AG08396 (cell line): ENCODE measurements at places on chromosomes 2 and 18.
A peak's percentile ranks its signal among the peaks of the same experiment; 100 is the strongest.

- no peak for DNase-seq
Observed at GRCh38 chr18:58953627-58954026, 89.0 kb downstream of the ZNF532 start.

- DNase-seq: no peak
Observed at GRCh38 chr2:178530131-178530530, 49.9 kb downstream of the PLEKHA3 start.

DNA sequence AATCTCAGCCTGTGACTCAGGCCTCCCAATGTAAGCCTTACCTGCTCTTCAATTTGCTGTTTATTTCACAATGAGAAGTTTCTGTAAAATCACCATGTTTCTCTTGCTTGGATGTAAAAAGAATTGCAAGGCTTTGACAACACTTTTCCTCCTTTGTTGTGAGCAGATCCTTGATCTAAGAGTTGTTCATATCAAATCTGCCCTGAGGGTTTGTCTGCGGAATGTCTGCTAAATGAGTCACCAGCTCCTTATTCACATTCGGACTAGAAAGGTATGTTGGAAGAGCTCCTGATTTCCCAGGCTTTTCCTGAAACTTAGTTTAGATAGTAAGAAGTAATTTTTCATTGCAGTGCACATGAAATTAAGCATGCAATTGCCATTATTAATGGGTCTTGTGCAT is 268.2 kb upstream of the TCF4 start:
- peak; percentile 32 for DNase-seq

DNA sequence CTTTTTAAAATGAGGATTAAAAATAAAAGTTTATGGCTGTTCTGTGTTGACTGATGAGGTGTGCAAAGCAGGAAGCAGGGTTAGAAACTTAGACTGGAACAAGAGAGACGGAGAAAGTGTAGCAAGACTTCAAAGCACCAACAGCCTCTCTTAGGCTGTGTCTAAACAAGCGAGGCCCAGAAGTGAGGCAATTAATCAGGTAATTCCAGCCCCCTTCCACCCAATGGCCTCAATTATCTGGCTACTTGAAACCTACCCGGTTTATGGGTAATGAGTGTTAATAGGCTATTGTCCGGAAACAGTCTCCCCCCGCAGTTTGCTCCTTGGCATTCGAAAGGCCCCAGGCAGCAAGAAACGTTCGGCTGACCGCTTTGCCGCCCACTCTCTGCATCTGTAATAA is 171.7 kb upstream of the MYCN start:
- DNase-seq: no peak

DNA sequence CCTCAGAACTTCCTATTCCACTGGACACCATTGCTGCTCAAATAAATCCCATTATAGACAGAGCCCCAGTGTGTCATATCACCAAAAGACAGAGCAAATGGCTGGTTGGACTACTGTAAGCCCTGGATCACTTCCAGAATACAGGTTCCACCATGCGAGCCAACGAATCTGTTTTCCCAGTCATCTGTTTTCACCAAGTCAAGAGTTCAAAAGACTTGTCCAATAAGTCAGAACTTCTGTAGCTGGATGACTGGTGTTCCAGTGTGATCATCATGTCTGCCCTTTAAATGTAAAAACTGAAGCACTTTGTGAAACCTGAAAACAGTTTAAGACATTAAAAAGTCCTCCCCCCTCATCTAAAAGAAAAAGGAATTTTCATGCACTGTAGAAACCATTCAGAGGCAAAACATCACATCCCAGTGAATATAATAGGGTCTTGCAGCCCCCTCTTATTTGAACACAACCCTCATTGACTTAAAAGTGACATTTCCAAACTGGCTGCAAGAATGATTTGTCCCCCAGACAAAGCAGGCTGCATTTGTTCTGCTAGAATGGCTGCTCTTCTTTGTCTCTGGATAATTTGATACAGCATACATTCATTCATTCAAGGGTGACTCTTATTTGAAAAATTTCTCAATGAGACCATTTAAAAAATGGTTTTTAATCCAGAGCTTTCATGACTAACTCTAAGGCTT is 64.6 kb upstream of the TANC1 start:
- no peak for DNase-seq

DNA sequence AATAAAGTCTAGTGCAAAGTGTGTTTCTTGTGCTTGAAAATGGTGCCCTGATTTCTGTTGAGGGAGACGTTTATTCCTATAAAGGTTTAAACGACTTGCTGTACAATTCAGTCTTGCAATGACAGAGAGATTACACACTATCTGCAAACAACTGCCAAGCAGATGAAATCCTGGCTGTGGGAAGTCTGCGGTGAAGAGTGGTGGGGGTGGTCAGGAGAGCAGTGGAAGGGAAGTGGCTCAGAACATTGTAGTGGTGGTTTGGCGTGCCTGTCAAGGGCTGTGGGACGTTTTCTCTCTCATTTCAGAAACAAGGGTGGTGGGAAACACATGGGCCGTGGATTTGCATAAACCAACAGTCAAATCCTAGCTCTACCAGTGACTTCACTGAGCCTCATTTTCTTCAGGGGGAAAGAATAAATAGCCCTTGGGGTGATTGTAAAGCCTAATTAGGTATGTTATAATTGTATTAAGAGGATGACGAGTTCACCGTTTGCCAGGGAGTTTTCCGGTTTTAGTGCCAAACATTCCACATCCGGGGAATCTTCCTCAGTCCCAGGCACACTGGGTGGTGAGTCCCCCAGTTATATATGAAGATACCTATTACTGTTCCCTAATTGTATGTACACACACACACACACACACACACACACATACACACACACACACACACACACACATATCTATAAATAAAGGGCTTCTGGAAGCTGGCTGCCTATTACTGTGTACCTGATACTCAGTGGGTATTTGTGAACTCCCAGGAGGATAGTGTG is 115.0 kb downstream of the SPTBN1 start:
- peak; percentile 82 for DNase-seq

DNA sequence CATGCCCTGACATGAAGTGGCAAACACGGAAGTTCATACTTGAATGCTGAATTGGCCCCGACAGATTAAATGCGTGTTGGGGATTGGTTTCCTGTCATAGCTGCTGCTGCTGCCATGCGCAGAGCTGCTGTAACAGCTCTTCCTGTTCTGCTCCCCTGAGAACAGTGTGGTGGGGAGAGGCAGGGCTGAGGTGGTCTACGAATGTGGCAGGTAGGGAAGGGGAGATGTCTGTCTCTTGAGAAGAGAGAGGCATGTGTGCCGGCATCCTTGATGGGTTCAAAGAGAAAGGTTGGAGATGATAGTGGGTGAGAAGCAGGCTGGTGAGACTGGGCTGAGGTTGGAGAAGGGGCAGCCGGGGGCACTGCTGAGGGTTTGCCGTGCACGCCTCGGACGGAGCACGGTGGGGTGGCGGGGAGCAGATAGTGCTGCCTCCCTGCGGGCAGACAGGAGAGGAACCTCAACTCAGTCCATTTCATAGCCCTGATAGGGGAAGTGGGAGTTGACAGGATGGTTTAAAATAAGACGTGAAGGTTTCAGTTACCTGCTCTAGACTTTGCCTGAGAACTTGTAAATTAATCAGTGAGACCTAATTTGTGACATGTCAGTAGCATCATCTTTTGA is 46.1 kb downstream of the TMEM185B start:
- DNase-seq: no peak

- DNase-seq: no peak
Observed at GRCh38 chr18:77571743-77572142, 322.1 kb downstream of the GALR1 start.

DNA sequence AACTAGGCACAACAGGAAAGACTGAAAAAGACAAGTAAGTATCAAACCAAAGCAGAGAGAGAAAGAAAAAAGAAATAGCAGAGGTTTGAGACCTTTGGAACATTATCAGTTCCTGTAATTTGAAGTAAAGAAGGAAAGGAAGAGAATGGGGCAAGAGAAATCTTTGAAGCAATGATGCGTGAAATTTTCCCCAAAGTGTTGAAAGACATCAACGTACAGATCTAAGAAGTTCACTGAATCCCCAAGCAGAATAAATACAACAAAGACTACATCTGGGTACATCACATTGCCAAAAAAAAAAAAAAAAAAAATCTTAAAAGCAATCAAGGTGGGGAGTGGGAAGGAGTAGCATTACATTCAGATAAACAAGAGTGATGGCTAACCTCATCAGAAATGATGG is 6.0 kb upstream of the SLC30A6 start:
- DNase-seq: no peak

GRCh38 chr2:207283356-207283755 is 117.6 kb upstream of the KLF7 start:
- peak; percentile 8 for DNase-seq

DNA sequence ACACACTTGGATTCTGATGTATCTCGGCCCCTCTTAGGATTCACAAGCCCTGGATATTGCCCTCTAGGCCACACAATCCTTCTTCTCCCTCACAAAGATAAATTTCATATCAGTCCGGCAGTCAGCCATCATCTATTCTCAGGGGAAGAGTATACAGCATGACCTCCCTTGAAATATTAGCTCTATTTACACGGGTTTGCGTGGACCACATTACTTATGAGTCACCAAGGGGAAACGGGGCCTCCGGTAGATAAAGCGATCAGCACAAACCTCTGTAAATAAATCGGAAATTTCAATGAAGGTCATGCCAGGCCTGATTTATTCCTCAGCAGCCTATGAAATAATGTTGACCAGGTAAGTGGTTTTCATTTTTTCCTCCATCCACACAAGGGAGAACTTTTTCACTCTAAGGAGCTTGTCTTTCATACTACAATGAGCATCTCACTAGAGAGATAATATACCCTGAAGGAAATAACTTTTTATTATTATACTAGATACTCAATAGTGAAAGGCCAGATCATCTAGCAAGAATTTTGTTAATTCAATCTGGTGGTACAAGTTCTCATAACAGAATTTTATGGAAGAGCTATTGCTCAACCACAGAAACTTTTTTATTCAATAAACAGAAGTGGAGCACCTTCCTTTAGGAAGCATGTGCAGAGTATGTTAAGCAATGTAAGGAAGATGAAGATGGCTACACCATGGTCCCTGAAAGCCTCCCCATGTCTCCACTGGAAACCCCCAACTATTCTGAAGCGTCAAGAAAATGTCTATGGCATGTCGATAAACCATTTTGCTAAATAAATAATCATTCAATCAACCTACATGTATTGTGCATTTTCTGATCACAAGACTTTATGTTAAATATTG is 125.2 kb upstream of the PIK3C3 start:
- no peak for DNase-seq

- no peak for DNase-seq
Observed at GRCh38 chr2:201440182-201440581, 11.1 kb downstream of the TRAK2 start.

DNA sequence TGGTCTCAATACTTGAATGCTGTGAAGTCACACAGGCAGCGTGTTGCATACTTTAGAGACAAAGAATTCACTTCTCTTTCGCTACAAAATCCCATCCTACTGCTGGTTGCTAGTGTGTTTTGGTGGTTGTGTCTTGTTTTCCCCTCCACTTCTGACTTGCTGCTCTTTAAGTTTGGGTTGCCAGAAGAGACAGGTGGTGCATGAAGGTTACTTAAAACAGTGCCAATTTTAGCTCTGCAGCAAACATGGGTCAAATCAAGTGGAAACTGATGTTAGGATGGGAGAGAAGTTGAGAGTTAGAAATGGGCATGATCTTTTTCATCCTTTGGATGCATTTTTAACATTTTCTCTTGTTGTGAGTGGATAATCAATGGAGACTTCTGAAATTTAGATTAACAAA is 136.2 kb upstream of the KCNH7 start:
- no peak for DNase-seq

- no peak for DNase-seq
Observed at GRCh38 chr2:120353591-120353898, 7.6 kb downstream of the INHBB start.

DNA sequence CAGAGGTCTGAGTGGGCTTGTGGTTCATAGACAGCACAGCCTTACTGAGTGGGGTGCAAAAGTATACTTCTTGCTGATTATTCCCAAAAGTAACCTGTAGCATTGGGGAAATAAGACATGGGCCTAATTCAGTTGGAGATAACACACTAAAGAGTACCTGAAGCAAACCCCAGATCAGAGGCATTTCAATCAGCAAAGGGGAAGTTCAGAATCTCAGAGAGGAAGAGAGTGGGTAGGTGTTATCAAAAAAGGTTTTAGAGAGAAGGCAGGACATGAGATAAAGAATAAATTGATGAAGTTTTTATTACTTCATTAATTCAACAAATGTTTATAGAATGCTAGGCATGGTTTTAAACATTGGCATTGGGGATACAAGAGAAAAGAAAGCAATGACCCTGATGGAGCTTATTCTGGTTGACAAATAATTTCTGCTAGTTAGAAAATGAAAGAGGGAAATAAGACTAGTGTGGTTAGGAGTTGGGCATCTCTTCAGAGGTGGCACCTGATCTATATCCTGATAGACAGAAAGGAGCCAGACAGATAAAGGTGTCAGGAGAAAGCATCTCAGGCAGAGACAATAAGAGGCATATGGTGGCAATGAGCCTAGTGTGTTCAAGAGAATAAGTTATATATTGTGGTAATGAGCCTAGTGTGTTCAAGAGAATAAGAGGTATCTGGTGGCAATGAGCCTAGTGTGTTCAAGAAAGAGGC is 153.8 kb upstream of the SETBP1 start:
- DNase-seq: no peak

GRCh38 chr18:66210875-66211274 is 393.0 kb downstream of the CDH19 start:
- DNase-seq: no peak

GRCh38 chr2:177329064-177329463 is 63.5 kb upstream of the AGPS start:
- DNase-seq: no peak

- no peak for DNase-seq
Observed at GRCh38 chr18:55452123-55452611, 135.8 kb downstream of the TCF4 start.

DNA sequence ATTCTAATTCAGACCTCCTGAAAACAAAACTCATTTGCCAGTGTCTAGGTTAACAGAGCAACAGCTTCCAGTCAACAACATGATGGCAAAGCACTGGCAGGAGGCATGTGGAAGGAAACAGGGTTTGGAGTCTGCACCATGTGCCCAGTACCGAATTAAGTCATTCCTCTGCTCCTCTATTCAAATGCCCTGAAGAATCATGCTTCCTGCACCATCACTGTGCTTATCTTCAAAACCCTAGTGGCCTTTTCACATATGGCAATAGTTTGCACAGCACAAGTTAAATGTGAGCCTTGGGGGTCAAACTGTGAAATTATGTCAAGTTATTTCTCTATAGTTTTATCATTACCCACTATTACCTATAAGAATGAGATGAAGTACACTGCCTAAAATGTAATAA is 75.4 kb upstream of the GRB14 start:
- DNase-seq: no peak

- no peak for DNase-seq
Observed at GRCh38 chr18:2880473-2880872, 33.7 kb downstream of the EMILIN2 start.

- no peak for DNase-seq
Observed at GRCh38 chr18:29629493-29630036, 1413.0 kb downstream of the DSC3 start.

DNA sequence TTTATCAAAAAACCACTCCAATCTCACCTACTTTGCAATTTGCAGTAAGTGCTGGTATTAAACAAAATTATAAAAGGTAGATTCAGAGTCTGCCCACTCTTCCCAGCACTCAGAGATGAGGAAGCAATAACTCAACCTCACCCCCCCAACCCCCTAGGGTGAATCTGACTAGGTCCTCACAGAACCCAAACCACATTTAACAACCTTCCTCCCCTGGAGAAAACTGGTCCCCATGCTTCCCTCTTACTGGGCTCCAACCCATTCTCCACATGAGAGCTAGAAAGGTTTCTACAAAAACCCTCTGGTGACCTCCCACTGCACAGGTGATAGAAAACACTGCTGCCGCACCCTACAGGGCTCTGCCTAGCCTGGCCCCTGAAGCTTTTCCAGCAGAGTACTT is 40.5 kb upstream of the BMP10 start:
- DNase-seq: no peak
